Activated CD4-positive, alpha-beta T cell treated with anti-CD3 and anti-CD28 coated beads, Interleukin-2, amount 10 ng/mL, durations not matched to agents 7 days and 5 days (primary cell): ENCODE measurements at places on chromosomes 16 and 17. TPM values are rescaled to one million over a fixed set of nuclear protein-coding genes. Genes with fewer than 3 reads are reported as not detected.
A peak's percentile ranks its signal among the peaks of the same experiment; 100 is the strongest.

DNA sequence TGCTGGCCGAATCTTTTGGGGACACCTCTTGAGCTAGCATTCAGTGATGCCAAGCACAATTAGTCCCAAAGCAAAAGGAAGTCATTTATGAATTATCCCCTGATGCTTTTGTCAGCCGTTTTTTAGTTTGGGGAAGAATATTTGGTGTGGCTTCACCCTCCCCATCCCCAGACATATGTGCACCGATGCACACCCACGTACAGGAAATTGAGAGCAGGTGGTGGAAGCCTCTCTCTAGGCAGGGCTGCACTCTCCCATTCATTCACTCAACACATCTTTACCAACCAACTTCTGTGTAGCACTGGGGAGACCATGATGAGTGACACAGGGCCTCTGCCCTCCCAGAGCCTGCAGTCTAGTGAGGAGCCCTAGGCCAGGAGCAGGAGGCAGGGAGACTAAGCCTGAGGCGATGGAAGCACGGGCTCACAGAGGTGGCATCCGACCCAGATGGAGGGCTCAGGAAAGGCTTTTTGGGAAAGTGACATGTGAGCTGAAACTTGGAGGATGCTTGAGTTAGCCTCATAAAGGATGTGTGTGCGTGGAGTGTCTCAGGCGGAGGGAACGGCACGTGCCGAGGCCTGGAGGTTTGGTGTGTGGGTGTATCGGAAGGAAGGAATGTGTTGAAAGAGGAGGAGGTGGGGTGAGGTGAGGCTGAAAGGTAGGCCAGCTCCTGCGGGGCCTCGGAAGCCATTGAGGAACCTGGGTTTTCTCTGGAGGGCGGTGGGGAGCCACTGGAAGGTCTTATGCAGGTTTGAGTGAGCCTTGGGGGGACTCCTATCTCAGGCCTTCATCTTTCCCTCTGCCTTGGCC is 43.8 kb downstream of the PSME3IP1 start:
- DNase-seq: peak; percentile 28
- peaks cover 44% of the 10 kb centered on the region for H3K4me1 ChIP-seq
- peak overlapping the region; percentile 25 for H3K4me3 ChIP-seq
- H3K27ac ChIP-seq: peak overlapping the region; percentile 92
- H3K27me3 ChIP-seq: no peaks in the 10 kb centered on the region

- no peaks in the 10 kb centered on the region for H3K27me3 ChIP-seq
- H3K4me1 ChIP-seq: peaks cover 10% of the 10 kb centered on the region
- no peak overlapping the region for H3K4me3 ChIP-seq
Observed at GRCh38 chr16:1244881-1245280, 4.4 kb downstream of the TPSAB1 start.

GRCh38 chr17:39573447-39574298 is 34.0 kb downstream of the NEUROD2 start:
- H3K27me3 ChIP-seq: peaks cover 14% of the 10 kb centered on the region
- H3K4me1 ChIP-seq: peaks cover 4% of the 10 kb centered on the region
- DNase-seq: peak; percentile 43
- H3K36me3 ChIP-seq: peaks cover 23% of the 10 kb centered on the region
- no peak overlapping the region for H3K27ac ChIP-seq

DNA sequence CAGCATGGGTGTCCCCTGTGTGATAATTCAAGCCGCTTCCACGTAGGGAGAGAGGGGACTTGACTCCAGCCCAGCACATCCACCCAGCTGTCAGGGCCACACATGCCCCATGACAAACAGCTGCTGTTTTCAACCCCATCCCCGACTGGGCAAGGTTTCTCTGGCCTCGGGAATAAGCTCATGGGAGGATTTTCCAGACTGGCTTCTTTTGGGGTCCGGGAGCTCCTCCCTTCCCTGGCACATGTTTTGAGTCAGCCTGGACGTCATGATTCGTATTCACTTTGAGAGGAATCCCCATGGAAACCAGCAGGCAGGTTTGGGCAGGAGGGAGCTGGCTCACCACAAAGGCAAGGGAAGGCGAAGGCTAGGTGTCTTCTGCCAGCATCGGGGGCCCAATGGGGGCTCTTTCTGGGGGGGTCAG is 156.4 kb downstream of the CMIP start:
- H3K4me3 ChIP-seq: no peak overlapping the region
- no peak overlapping the region for H3K27ac ChIP-seq
- DNase-seq: no peak

ABAT gene
- total RNA-seq: 5.6 TPM

TPSD1 gene
- total RNA-seq: not detected

GUCY2D gene
- not detected for total RNA-seq

- DNase-seq: no peak
- peak overlapping the region; percentile 84 for H3K27ac ChIP-seq
- no peak overlapping the region for H3K4me3 ChIP-seq
- H3K4me1 ChIP-seq: peaks cover 58% of the 10 kb centered on the region
- peaks cover 5% of the 10 kb centered on the region for H3K36me3 ChIP-seq
Observed at GRCh38 chr17:82531431-82531881, 11.9 kb downstream of the FOXK2 start.

GRCh38 chr16:22192261-22193062 is 13.6 kb upstream of the EEF2K start:
- DNase-seq: peak; percentile 88
- H3K4me1 ChIP-seq: peaks cover 61% of the 10 kb centered on the region
- H3K27me3 ChIP-seq: peaks cover 2% of the 10 kb centered on the region
- peak overlapping the region; percentile 83 for H3K4me3 ChIP-seq
- peaks cover 12% of the 10 kb centered on the region for H3K36me3 ChIP-seq

DNA sequence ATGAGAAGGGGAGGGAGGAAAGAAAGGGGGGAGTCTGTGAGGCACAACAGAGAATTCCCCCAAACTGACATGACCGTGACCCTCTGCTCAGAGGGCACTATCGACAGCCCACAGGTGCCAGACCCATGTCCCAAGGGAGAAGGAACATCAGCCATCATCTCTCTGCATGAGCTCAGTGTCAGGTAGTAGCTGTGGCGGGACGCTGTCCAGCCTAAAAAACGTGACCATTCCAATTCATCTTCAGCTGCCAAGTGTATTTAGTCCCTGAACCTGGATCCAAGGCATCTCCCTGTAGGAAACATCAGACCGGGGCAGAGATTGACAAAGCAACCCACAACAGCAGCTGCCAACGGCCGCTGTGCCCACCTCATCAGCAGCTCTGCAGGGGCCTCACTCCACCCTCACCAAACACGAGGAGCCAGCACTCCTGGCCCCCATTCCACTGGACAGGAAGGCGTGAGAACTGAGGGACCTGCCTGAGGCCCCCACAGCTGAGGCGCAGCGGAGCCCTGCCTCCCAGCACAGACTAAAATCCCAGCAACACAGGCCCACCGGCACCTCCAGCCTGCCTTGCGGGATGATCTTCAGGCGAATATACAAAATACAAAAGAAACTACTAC is 8.6 kb downstream of the TAF1C start:
- no peak overlapping the region for H3K27ac ChIP-seq
- H3K4me1 ChIP-seq: peaks cover 5% of the 10 kb centered on the region
- no peak for DNase-seq
- H3K4me3 ChIP-seq: no peak overlapping the region

PIRT gene
- total RNA-seq: not detected

- no peak overlapping the region for H3K27ac ChIP-seq
- peaks cover 20% of the 10 kb centered on the region for H3K27me3 ChIP-seq
- H3K4me1 ChIP-seq: no peaks in the 10 kb centered on the region
- no peaks in the 10 kb centered on the region for H3K36me3 ChIP-seq
- DNase-seq: no peak
- H3K4me3 ChIP-seq: no peak overlapping the region
Observed at GRCh38 chr16:49698931-49699840, 156.7 kb downstream of the ZNF423 start.
